ENCODE measurements at places on chromosomes 4 and X.

DNA sequence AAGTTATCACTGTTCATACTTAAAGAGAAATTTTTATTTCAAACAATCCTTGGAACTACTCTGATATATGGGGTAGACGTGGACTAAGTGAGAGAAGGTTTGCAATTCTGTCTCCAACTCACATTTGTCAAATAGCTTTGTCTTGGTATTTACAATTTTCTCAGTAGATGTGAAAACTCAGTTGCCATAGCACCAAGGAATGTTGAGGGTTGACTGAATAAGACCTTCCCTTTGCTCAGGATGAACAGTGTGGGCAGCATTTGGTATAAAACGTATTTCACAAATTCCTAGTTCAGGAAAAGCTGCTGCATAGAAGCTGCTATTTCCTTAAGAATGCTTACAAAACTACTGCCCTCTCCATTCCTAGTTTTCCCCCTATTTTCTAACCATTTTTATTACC lies 399.5 kb downstream of the NKX6-1 start:
- DNase-seq = no peak

- DNase-seq = peak; percentile 21
Observed at GRCh38 chrX:63686878-63687714, 97.9 kb downstream of the ARHGEF9 start.

- no peak for DNase-seq
Observed at GRCh38 chr4:99321241-99322191, at the start of gene ADH1B. Gene ADH1B, minus strand, starts transcription at chr4:99321401. Its CDS starts 70 bp downstream, at chr4:99321331.

DNA sequence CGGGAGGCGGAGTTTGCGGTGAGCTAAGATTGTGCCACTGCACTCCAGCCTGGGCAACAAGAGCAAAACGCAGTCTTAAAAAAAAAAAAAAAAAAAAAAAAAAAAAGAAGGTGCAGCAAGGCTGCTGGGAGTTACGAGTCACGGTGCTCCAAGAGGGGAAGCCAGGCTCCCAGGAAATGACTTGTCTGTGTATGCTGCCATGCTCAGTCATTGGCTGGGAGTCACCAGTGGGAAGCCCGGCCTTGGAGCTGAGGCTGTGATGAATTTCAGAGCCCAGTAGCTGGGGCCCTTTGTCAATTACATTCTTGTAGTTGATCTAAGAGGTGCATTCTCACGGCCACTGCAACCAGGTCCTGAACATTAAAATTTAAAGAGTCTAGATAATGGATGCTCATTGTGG lies 1105.1 kb upstream of the TENM3 start:
- DNase-seq = no peak

DNA sequence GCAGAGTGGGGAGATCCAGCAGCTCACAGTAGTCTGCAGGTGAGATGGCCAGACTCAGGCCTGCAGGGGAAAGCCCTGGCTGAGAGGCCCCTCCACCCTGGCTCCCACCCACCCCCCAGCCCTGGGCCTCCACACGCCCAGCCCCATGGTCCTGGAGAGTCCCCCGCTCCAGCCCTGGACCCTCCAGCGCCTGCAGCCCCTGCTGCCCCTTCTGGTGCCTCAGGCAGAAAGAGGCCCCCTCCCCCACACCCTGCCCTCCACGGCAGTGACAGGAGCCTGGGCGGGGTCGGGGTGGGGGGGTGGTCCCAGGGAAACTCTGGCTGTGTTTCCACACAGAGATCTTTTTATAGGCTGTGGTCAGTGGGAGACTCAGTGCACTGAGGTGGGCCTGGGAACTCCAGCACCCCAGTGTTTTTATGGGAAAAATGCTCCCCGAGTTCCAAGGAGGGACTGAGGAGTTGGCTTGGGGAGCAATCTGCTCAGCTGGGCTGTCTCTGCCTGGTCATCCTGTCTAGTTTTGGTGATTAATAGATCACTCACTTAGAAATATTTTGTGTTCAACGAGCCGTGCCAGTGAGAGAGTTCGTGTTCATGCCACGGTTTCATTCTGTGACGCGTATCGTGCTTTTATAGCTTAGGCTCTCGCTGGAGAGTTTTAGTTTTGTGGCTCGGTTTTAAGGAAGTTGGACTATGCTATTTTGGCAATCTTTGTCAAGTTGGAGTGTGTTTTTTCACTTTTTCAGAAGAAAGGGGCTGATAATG lies 53.1 kb upstream of the HGFAC start:
- no peak for DNase-seq

DNA sequence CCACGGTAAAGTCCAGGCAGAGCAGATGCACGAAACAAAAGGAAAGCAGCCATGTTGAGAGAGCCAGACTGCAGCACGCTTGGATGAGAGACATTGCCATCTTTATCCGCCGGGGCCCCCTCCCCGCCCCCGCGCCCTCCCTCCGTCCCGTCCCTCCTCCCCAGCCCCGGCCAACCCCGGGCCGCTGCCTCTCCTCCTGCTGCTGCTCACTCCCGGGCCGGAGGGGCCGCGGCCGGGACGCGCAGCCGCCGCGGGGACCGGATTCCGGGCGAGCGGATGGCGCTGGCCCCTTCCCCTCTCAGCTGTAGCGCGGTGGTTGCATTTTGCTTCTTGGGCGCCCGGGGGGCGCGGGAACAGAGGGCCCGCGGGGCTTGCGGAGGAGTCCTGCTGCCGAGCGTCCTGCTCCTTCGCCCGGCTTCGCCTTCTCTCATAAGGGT lies 542 bp downstream of the RNF150 start:
- DNase-seq = no peak

- no peak for DNase-seq
Observed at GRCh38 chr4:66572949-66573348, 902.7 kb upstream of the EPHA5 start.
